Activated naive CD4-positive, alpha-beta T cell treated with Interleukin-2 at 50 U/mL for 16 hours (primary cell): ENCODE measurements at places on chromosomes 1 and 21.

- DNase-seq: no peak
These were observed 97.1 kb downstream of the AK5 start for GRCh38 chr1:77378723-77379535.

DNA sequence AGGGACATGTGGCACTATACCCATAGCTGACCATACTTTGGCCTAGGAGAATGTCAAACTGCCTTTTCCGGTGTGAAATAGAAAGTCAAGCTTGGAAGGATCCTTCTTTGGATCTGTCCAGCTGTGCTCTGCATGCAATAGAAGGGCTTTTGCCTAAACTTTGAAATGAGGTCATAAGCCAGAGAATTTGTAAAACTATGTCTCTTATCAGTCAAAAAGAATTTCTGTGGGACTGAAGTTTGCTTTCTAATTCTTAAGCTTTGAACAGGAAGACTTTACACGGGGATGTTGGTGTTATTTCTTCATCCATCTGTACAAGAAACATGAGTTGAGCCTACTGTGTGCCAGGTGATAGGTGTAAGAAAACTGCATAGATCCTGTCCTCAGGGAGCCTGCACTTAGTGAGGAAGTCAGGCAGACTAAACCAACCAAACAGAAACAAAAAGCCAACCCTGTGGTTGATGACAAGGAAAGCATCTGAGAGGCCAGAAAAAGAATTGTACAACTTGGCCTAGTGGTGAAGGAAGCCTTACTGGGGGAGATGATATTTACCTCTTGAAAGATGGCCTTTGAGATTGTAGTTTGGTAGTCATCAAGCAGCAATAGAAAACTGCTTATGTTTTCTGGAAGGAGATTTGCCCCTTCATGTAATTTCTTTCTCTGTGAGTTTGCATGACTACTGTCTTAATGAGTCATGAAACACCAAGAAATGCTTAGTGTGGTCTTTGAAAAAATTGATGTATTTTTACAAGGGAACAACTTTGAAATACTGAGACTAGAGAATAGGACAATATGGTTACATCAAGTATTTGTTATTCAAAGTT, 24.8 kb downstream of the TGFB2 start:
- no peak for DNase-seq

DNA sequence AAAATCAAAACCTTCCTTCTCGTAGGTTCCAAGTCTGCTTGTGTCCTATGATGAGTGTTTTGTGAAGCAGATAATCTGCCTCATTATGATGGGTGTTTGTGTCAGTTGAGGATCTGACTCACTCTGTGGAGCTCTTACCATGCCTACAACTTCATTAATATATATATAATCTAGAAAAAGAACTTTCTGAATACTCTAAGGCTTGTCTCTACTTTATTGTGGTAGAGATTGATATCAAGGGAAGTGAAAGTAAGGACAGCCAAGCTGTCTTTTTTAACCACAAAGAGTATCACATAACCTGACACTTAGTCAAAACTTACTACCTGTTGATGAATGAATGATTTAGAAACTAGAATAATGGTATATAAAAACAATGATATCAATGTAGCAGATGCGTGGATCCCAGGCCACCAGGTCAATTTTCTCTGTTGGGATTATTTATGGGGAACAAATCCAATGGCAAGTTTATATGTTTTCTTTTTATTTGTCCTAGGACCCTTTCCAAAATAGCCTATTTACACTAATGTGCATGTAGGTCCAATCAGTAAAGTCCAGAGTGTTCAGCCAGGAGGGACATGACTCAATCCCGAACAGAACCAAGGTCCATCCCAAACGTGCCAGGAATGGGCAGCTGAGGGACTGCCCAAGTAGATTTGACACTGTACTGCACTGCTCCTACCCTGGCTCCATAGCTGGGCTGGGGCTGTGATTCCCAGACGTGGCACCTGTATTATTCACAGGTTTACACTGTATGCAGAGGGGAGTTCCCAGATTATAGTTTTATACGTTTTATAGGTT, 182.3 kb upstream of the GREM2 start:
- DNase-seq: no peak

- no peak for DNase-seq
These were observed 3.9 kb upstream of the MEF2D start for GRCh38 chr1:156504438-156504813.

DNA sequence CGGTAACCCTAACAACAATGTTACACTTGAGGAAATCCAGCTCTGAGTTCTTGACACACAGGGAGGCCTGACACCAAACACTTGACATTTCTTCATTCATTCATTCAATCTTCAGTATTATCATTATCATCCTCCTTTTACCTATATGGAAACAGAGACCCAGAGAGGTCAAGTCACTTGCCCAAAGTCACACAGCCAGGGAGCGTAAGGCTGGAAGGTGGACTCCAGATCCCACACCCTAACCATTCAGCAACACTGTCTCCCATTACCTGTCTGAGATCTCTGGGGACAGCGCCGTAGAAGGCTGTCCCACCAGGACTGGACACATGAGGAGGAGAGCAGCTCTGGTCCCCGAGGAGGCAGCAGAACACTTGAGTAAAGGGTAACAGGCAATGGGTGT, 101.4 kb downstream of the SYF2 start:
- no peak for DNase-seq

- no peak for DNase-seq
These were observed 847 bp downstream of the SELENON start for GRCh38 chr1:25800703-25801377.

GRCh38 chr1:67169932-67170331, 3.7 kb downstream of the IL23R start:
- DNase-seq: no peak

- DNase-seq: peak; percentile 22
These were observed 450.7 kb downstream of the PTPRC start for GRCh38 chr1:199089393-199090122.
